ENCODE measurements at places on chromosomes 16 and 17.

DNA sequence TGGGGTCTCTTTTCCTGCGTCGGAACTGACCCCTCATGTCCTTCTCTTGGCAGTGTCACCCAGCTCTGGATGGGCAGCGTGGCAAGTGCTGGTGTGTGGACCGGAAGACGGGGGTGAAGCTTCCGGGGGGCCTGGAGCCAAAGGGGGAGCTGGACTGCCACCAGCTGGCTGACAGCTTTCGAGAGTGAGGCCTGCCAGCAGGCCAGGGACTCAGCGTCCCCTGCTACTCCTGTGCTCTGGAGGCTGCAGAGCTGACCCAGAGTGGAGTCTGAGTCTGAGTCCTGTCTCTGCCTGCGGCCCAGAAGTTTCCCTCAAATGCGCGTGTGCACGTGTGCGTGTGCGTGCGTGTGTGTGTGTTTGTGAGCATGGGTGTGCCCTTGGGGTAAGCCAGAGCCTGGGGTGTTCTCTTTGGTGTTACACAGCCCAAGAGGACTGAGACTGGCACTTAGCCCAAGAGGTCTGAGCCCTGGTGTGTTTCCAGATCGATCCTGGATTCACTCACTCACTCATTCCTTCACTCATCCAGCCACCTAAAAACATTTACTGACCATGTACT lies 13.2 kb downstream of the IGFBP4 start:
- no peak for DNase-seq

DNA sequence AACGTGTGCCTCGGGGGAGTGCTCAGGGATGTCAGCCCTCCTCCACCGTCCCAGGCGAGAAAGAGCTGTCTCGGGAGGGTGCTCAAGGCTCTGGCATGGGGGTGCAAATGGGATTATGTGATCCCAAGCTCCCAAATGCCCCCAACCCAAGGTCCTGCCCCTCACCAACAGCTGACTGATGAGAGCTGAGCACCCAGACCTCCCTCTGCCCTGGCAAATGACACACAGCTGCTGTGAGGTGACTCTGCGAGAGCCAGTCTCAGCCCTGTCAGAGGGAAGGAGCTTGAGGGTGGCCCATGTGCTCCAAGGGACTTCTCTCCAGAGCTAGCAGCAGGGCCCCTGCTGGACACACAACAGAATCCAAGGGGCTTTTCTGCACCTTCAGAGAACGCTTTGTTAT lies 7.7 kb downstream of the CDH5 start:
- DNase-seq, result no peak

- DNase-seq, result no peak
These were observed 5.8 kb upstream of the CCDC182 start for GRCh38 chr17:57750895-57751294.

DNA sequence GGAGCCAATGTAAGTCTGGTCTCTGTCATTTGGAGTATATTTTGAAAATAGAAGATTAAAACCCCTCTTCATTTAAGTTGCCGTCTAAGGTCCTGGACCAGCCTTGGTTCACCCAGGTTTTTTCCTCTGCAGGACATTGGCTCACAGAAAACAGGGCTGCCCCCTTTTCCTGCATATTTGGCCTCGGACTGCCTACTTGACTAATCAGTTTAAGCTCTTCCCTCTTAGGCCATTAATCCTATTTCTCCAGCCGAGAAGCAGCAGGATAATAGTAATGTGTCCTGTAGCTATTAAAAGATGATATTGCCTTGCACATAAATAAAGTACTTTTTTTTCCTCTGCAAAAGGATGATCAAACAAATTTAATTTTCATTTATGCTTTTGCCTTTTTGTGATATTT lies 52.1 kb downstream of the PRKCA start:
- DNase-seq, result no peak

DNA sequence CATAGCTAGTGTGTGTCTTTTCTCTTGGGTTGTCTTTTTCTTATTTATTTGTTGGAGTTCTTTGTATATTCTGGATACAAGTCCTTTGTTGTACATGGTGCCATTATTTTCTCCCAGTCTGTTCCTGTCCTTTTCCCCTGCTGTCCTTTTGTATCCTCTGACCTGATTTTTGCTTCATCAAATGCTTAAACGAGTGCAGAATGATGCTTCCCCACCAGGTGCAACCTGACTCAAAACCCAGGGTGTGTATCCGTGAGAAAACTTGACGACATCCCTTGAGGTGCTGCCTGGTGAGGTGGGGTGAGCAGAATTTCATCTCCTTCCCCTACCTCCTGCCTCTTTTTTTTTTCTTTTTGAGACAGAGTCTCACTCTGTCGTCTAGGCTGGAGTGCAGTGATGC lies 88.6 kb downstream of the NTN1 start:
- DNase-seq, result no peak

DNA sequence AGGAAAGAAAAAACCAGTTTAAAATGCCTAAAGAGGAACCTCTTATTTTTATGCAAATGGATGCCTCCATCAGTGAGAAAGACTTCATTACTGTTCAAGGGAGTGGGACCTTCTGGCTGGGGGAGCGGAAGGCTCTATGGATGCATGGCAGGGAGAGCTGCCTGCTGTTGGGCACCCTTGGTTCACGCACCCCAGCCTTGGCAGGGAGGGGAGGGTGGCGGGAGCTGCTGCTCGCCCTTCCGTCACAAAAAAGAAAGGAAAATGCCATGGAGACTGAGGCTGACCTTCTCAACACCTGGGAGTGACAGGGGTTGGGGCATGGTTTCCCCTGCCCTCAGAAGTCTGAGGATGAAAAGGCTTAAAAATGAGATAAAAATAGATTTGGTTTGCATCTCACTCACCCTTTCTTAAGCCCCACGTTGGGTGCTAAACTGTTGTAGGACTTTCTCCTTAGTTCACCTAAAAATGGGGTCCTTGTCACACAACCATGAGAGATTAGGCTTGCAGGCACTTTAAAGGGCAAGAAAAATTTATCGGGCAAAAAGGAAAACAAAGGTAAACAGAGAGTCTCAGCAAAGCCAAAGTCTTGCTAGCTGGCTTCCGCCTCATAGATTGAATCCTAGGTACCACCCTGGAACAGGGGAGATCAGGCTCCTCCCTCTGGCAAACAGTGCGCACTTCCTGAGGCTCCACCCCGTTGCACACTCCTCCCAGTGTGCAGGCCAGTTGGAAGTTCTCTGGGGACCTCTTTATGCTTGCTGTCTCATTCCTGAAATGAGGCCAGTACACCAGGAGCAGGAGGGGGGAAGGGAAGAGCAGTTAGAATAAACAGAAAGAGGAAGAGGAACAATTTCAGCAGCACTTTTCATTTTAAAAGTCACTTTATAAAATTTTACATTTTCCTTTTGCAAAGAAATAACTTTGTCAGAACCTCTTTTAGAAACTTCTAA lies 31.6 kb downstream of the PHKB start:
- peak; percentile 87 for DNase-seq

DNA sequence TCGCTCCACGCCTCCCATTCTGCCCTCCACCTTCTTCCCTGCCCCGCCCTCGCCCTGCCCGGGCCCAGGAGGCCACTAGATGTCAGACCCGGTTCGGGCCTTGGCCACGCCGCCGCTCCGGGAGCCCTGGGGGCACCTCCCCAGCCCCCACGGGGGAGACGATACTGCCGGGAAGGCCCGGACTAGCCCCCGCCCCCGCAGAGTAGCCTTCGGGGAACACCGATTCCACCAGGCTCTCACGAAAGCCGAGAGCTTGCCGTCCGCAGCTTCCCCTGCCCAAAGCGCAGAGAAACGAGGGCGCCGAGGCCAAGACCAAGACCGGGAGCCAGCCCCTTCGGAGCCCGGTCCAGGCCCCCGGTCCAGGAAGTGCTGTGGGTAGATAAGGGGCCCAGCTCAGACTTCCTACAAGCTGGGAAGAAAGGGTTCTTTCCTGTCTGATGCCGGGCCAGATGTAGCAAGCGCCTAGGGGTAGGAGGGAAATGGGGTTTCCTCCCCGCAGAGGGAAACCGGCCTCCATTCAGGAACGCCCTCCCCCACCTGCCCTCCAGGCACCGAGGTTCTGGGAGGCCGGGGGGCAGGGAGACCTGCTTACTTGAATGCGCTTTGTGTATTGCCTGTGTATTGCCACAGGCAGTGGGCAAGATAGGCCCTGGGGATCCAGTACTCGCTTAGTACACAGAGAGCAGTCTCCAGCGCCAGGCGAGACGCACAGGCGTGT lies 806 bp upstream of the CYB561 start:
- DNase-seq, result peak; percentile 90

DNA sequence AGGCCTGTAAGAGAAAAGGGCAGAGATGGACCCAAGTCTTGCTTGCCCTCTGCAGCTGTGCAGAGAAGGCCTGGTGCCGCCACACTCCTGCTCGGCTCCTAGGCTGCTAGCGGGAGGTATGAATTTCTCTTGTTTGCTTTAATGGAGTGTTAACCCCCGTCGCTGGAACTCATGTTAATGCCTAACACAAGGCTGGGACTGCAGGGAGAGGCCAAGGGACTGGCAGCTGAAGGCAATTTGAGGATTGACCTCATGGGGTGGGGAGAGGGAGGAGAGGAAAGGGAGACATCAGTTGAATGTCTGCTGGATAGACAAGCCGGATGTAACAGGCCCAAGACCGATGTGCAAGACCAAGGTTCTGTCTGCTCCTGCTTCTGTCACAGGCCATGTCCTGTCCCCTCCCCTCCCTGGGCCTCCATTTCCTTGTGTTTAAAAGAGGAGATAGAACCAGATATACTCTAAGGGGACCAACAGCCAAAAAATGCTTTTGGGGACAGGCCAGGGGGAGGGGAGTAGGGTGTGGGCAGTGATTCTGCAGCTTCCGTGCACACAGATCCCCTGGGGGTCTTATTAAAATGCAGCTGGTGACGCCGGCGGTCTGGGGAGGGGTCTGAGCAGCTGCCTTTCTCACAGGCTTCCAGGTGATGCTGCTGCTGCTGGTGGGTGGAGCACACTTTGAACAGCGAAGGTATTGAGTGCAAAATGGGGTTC lies 46.7 kb upstream of the TBX2 start:
- DNase-seq, result no peak

DNA sequence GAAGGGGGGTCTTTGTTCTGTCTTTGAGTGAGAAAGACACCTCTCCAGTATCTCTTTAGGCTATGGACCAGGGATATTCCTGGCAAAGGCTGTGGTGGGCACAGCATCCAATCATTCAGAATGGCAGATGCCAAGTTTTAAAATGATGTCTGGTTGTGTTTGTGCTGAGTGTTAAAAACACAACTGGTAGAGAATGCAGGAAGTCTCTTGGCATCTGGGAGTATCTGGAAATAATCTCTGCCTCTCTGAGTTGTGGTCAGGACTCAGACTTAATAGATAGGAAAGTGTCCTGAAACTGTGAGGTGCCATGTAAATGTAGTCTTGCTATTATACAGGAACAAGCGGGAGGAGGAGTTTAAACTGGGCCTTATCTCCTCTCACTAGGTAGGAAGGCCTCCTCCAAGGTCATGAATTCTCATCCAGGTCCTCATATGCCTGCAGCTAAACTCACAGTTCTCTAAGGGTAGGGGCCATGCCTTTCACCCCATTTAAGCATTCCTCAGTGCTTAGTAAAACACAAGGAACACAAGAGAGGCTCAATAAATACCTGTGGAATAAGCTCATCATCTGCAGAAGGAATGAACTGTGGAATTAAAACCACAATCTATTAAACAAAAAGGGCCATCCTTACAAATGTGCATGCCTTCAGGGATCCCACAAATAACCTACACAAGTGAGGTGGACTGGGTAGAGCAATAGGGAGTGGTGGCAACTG lies 317.6 kb downstream of the CBLN1 start:
- DNase-seq, result no peak

DNA sequence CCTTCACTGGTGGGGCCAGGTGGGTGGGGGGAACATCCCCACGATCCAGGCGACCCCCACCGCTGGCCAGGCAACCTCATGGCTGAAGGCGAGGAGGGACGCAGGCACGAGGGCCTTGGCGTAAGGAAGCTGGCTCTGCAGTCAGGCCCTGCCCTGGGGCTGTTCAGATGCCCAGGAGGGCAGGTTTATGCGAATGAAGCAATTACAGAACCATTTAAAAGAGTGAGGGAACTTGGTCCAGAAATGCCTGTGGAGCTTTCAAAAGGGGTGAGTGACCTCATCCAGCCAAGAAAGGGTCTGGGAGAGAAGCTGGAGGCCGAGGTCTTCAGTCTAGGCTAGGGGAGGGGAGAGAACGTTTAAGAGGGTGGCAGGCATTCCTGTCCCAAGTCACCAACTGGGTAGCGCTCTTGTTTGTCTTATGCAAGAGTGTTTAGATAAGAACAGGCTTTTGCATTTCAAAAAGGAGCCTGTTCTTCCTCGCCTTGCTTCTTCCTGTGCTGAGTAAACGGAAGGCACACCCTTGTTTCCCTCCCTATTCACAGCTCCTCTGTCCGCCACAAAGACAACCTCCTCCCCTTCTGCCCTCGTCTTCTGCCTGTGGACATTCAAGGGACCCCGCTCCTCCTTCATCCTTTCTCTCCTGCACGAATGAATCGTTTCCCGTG lies 183.5 kb upstream of the SDK2 start:
- no peak for DNase-seq

DNA sequence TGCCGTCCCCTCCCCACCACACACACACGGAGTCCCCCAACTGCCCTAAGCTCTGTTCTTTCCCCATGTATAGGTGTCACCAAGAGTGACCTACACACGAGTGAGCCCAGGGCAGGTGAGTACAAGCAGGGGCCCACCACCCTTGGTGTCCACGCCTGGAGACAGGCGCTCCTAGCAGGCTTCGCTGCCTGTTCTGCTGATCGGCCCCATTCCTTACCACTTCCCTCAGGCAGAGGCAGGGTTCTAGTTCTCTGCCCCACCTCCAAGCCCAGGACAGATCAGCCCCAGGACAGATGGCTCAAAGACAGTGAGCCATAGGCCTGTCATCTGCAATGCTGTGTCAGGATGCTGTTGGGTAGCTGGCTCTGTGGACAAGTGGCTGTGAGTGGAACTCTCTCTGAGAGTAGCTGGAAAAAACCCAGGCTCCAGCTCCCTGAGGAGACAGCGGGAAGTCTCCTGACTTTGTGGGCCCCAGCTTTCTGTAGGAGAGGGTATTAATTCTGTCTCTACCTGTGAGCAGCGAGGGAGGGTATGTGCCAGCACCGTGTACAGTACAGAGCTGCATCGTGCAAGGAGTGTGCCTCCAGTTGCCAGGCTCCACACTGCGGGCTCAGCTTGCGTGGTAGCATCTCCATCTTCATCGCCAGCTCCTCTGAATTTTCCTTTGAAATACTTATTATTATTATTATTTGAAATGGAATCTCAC lies 897 bp downstream of the TP53I13 start:
- no peak for DNase-seq

DNA sequence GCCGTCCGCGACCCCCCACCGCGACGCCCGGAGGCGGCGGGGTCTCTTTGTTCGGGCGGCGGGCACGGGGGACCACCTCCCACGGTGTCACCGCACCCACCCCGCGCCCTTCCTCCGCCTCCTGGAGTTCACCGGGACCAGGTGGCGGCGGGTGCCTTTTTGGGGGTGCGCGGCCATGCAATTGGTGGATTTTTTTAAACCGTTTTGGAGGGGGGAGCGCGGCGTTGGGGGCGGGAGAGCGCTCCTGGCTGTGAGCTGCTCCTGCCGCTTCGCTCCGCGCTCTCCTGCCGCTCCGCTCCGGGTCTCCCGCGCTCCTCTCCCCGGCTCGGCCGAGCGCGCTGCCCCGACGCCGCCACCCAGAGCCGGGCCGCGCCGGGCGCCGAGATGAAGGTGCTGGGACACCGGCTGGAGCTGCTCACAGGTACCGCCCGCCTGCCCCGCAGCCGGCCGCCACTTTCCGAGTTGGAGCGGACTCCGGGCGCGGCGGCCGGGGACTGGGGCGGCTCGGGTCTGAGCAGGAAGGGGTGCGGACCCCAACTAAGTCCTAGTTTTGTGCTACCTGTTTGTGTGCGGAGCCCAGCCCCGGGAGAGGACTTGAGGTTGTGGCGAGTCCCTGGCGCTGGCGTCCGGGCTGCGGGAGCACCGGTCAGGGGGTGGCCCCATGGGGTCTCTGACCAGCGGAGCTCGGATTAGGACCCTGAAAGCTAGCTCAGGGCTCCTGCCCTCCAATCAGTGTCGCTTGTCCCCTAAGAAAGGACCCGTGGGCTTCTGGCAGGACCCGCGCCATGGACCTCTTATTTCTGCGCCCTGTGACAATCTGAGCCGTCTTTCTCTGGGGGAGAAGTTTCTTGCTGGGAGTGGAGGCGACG lies 35.7 kb upstream of the NDRG4 start:
- no peak for DNase-seq

Data from Right ventricle myocardium inferior (tissue), 1 donor.